Prostate gland (tissue), 2 donors: ENCODE measurements at places on chromosomes 12 and 14. TPM values are rescaled to one million over a fixed set of nuclear protein-coding genes. Genes with fewer than 3 reads are reported as not detected.
A peak's percentile ranks its signal among the peaks of the same experiment; 100 is the strongest.

GRCh38 chr14:49615776-49616175 lies 4.7 kb downstream of the RPL36AL start:
- DNase-seq = no peak

- DNase-seq = no peak
Observed at GRCh38 chr12:105417732-105418131, 87.2 kb downstream of the C12orf75 start.

DNA sequence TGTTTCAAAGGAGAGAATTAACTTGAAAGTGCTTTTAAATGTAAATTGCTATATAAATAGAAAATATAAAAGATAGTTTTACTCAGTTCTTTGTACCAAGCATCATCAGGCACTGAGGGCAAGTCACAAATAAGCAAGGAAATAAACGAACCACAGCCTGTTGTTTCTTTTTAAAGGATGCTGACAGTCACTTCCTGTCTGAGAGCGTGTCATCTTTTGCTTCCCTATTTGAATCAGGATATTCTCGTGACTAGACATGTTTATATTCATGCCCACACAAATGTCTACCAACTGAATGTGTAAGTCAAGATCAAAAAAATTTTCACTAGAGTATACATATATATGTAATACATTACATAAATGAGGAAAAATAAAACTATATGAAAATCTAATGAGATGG lies 31.4 kb upstream of the SLC2A13 start:
- DNase-seq = no peak

DNA sequence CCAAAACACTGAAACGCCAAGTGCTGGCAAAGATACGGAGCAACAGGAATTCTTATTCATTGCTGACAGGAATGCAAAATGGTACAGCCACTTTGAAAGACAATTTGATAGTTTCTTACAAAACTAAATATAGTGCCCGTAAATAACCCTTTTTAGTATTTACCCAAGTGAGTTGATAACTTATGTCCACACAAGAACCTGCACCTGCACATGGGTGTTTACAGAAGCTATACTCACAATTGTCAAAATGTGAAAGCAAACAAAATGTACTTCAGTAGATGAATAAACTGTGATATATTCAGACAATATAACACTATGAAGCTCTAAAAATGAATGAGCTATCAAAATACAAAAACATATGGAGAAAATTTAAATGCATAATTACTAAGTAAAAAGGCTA lies 86.6 kb downstream of the ATXN7L3B start:
- no peak for DNase-seq

GRCh38 chr12:42643881-42644579 lies 54.5 kb upstream of the PRICKLE1 start:
- no peak for DNase-seq

GRCh38 chr12:95205685-95206084 lies 11.6 kb downstream of the FGD6 start:
- DNase-seq = peak; percentile 16

C14orf39 gene
- total RNA-seq = 4.7 TPM

KRT79 gene
- not detected for total RNA-seq

ZNF385A gene
- total RNA-seq = 42.4 TPM

PPP1R13B gene
- total RNA-seq = 48.2 TPM

PZP gene
- total RNA-seq = not detected

PPM1H gene
- 27.0 TPM for total RNA-seq

HSP90B1 gene
- 652 TPM for total RNA-seq
